ENCODE measurements at places on chromosomes 16 and 17. TPM values are rescaled to one million over a fixed set of nuclear protein-coding genes. Genes with fewer than 3 reads are reported as not detected.

The NPIPA8 gene
- total RNA-seq = not detected

The MYLK3 gene
- not detected for total RNA-seq

The PRSS33 gene
- 0.29 TPM for total RNA-seq

The GPR179 gene
- 0.07 TPM for total RNA-seq

The MYH8 gene
- total RNA-seq = not detected

- H3K4me3 ChIP-seq = peak overlapping the region; percentile 96
- peak; percentile 61 for DNase-seq
- H3K27ac ChIP-seq = peak overlapping the region; percentile 99
- no peaks in the 10 kb centered on the region for H3K27me3 ChIP-seq
- H3K4me1 ChIP-seq = peaks cover 46% of the 10 kb centered on the region
Observed at GRCh38 chr16:24729951-24730815, 732 bp downstream of the TNRC6A start.

DNA sequence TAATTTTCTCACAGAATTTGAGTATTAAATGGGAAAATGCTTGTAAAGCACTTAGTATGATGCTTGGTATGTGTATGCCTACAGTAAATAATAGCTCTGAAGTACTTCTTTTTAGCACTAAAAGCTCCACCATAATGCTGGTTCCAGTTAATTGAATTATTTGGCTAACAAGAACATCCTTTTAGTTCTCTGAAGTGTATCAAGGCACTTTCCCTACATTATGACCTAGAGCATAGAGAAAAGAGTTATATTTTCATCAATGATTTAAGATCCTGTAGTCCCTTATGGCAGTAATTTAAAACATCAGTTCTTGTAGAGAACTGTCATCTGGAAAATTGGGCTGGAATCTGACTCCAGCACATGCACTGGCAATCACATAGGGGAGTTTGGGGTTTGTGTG is 21.9 kb upstream of the PHAF1 start:
- no peaks in the 10 kb centered on the region for H3K27me3 ChIP-seq
- DNase-seq = no peak
- peaks cover 10% of the 10 kb centered on the region for H3K4me1 ChIP-seq
- no peak overlapping the region for H3K27ac ChIP-seq

GRCh38 chr16:30354423-30355143 is 525 bp downstream of the CD2BP2 start:
- H3K27ac ChIP-seq = peak overlapping the region; percentile 93
- H3K36me3 ChIP-seq = peaks cover 37% of the 10 kb centered on the region
- DNase-seq = peak; percentile 51
- peak overlapping the region; percentile 97 for H3K4me3 ChIP-seq
- H3K4me1 ChIP-seq = peaks cover 56% of the 10 kb centered on the region

- H3K27ac ChIP-seq = no peak overlapping the region
- no peaks in the 10 kb centered on the region for H3K27me3 ChIP-seq
- H3K4me3 ChIP-seq = no peak overlapping the region
- peaks cover 50% of the 10 kb centered on the region for H3K36me3 ChIP-seq
- DNase-seq = no peak
Observed at GRCh38 chr17:81609541-81610311, 27.2 kb downstream of the NPLOC4 start.

DNA sequence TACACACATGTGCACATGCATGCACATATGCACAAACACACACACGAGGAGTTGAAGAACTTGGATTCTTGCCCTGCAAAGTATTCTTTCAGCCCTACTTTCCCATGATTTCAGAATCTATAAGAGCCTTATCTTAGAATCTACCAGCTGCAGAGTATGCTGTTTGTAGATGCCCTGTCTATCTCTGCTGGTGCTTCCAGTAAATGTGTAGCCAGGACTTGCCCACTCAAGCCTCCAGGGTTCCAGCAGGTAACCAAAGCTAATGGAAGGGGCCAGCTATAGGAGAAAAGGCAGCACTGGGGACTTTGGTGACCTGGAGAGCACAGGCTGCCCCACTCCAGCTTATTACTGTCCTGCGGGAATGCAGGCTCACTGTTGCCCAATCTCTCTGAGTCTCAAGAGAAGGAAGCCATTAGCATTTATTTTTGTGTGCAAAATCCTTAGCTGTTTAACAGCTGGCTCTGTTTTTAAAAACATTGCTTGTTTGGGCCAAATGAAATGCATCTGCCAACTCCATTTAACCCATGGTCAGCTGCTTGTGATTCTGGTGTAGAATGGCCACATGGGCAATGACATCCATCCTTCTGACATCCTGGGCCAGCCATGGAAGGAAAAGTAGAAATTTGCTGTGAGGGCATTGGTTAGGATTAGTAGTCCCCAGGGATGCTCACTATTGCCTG is 28.6 kb upstream of the XYLT1 start:
- H3K27ac ChIP-seq = no peak overlapping the region
- H3K27me3 ChIP-seq = peaks cover 3% of the 10 kb centered on the region
- H3K4me3 ChIP-seq = no peak overlapping the region

- H3K36me3 ChIP-seq = no peaks in the 10 kb centered on the region
- no peak overlapping the region for H3K27ac ChIP-seq
- H3K4me3 ChIP-seq = no peak overlapping the region
- peaks cover 4% of the 10 kb centered on the region for H3K4me1 ChIP-seq
- peaks cover 22% of the 10 kb centered on the region for H3K27me3 ChIP-seq
- no peak for DNase-seq
Observed at GRCh38 chr16:86597880-86598606, 19.7 kb downstream of the FOXL1 start.

DNA sequence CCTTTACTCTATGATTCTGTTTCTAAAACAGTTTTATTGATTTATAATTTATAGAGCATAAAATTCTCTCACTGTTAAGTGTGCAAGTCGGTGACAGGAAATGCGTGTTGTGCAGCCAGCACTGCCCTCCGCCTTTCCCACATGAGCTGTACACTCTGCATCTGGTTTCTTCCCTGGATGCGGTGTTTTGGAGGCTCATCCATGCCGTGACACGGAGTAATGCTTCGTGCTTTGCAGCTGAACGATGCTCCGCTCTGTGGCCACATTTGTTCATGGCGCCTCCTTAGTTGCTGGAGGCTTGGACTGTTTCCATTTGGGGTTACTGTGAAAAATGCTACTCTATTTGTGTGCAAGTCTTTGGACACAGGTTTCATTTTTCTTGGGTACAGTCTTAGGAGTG is 7.2 kb upstream of the IGFALS start:
- H3K27ac ChIP-seq = no peak overlapping the region
- no peak overlapping the region for H3K4me3 ChIP-seq
- H3K4me1 ChIP-seq = no peaks in the 10 kb centered on the region
- DNase-seq = no peak

DNA sequence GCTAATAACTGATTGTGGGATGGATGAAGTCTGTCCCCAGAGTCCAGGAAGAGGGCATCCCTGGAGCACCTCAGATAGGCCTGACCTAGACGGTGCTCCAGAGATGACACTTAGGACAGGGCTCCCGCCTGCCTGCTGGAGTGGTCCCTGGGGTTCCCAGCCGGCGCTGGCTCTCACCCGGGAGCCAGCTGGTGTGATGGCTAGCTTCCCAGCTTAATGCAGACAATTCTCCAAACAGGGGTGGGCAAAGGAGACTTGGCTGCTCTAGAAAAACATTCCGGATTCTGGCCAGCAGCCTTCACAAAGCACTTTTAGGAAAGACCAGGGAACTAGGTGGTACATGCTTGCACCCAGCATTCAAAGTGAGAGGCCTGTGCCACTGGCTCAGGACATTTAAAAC is 18.6 kb downstream of the ACE start:
- no peak overlapping the region for H3K4me3 ChIP-seq
- no peaks in the 10 kb centered on the region for H3K4me1 ChIP-seq
- no peak for DNase-seq
- no peaks in the 10 kb centered on the region for H3K36me3 ChIP-seq
- no peaks in the 10 kb centered on the region for H3K27me3 ChIP-seq

- no peaks in the 10 kb centered on the region for H3K4me1 ChIP-seq
- no peaks in the 10 kb centered on the region for H3K36me3 ChIP-seq
- peaks cover 19% of the 10 kb centered on the region for H3K27me3 ChIP-seq
- H3K27ac ChIP-seq = no peak overlapping the region
- DNase-seq = no peak
- H3K4me3 ChIP-seq = no peak overlapping the region
Observed at GRCh38 chr17:28306954-28307401, 12.0 kb upstream of the TMEM97 start.

GRCh38 chr17:31525801-31526549 is 134.5 kb downstream of the RAB11FIP4 start:
- peaks cover 19% of the 10 kb centered on the region for H3K36me3 ChIP-seq
- H3K4me3 ChIP-seq = no peak overlapping the region
- no peak overlapping the region for H3K27ac ChIP-seq
- H3K4me1 ChIP-seq = no peaks in the 10 kb centered on the region
- no peaks in the 10 kb centered on the region for H3K27me3 ChIP-seq

- H3K27ac ChIP-seq = no peak overlapping the region
- H3K36me3 ChIP-seq = no peaks in the 10 kb centered on the region
- no peak for DNase-seq
- no peaks in the 10 kb centered on the region for H3K4me1 ChIP-seq
- no peaks in the 10 kb centered on the region for H3K27me3 ChIP-seq
Observed at GRCh38 chr16:65388592-65388991, 266.7 kb upstream of the CDH11 start.

- H3K36me3 ChIP-seq = peaks cover 23% of the 10 kb centered on the region
- peaks cover 44% of the 10 kb centered on the region for H3K4me1 ChIP-seq
- DNase-seq = peak; percentile 75
- H3K4me3 ChIP-seq = peak overlapping the region; percentile 75
- H3K27ac ChIP-seq = peak overlapping the region; percentile 6
- no peaks in the 10 kb centered on the region for H3K27me3 ChIP-seq
Observed at GRCh38 chr16:31200821-31201568, 1.6 kb downstream of the PYCARD start.

DNA sequence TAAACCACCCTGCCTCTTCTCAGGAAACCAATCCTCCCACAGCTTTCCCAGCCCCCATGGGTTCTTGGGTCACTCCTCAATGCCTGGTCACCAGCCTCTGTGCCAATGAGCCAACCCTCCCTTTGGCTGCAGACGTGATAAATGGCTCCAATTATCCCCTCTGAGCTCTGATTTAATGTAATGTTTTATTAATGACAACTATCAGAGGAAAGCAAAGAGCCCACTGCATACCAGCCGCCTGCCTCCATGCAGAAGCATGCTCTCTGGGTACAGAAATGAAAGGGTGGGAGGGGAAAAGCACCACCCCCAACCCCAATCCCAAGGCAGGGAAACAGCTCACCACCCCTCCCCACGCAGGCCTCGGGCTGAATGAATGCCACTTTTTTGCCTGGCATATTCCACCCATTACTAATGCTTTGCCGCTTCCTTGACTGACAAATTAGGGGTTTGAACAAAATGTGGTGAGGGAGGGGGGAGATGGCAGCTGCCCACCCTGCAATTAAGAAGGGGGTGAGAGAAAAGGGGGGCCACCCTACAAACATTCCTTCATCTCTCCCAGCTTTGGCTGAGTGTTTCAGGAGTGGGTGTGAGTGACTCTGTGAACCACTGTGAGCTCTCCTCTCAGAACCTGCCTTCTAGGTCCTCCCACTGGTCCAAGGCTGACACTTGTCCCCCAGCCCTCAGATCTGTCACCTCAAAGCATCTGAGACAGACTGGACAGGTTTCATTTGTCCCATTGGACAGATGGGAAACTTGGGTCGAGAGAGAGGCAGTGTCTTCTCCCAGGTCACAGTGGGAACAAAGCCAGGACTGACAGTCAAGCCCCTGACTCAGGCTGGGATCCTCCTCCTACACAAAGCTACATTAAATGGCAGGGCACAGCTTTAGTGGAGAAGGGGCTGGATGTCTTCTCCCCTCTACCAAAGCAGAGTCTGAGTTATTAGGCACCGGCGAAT is 161.5 kb downstream of the TMEM132E start:
- no peak overlapping the region for H3K27ac ChIP-seq
- peaks cover 3% of the 10 kb centered on the region for H3K27me3 ChIP-seq
- no peaks in the 10 kb centered on the region for H3K4me1 ChIP-seq
- H3K36me3 ChIP-seq = no peaks in the 10 kb centered on the region
- H3K4me3 ChIP-seq = no peak overlapping the region
- no peak for DNase-seq

DNA sequence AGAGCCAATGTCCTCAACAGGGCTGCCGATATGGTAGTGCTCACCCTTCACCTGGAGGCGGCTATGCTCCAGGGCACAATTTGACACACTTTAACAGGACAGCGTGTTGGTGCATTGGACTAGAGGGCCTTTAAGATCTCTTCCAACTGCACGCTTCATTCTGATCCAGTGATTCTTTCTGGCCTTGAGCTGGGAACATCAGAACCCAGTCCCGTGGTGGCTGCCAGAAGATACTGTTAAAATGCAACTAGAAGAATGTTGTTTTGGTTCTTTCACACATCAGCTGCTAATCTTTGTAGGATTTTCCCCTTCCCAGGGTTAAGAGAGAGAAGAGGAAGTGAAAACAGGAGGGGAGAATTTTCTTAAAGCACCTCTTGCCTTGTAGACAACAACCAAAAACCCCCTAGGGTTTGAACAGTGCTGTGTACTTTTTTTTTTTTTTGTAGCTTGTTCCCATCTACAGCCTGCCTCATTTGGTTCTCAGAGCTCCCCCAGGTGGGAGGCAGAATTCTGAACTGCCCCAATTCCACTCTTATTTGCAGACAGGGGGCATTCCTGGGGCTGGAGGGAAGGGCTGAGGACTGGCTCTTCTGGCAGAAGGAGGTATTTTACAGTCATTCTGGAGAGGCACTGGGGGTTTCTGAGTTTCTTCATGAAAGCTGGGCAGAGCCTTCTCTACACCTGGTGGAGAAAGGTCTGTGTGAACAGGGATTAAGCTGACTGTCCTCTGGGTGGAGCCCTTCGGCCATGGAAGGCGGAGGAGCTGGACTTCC is 32.4 kb downstream of the SMARCE1 start:
- peaks cover 81% of the 10 kb centered on the region for H3K4me1 ChIP-seq
- peak overlapping the region; percentile 65 for H3K4me3 ChIP-seq
- peak; percentile 58 for DNase-seq
- H3K27me3 ChIP-seq = no peaks in the 10 kb centered on the region
- H3K27ac ChIP-seq = peak overlapping the region; percentile 92
- H3K36me3 ChIP-seq = no peaks in the 10 kb centered on the region

- DNase-seq = no peak
- peaks cover 14% of the 10 kb centered on the region for H3K36me3 ChIP-seq
- H3K4me1 ChIP-seq = peaks cover 36% of the 10 kb centered on the region
- no peak overlapping the region for H3K4me3 ChIP-seq
- peak overlapping the region; percentile 62 for H3K27ac ChIP-seq
Observed at GRCh38 chr17:39928858-39929645, 1.5 kb downstream of the LRRC3C start.

DNA sequence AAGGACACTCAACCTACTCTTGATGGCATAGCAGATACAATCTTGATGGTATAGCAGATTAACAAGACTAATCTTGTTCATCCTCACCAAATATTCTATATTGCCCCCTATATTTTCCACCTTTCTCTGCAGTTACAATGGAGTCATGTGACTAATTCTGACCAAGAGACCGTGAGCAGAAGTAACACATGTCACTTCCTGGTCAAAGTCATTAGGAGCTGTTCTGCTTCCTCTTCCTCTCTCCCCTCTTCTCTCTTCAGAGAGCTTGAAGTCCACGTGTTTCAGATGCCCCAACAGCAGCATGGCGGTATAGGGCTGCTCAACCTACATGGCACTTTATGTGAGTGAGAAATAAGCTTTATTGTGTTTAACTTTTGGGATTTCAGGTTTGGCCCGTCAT is 55.3 kb upstream of the ERCC4 start:
- no peaks in the 10 kb centered on the region for H3K36me3 ChIP-seq
- H3K27me3 ChIP-seq = peaks cover 18% of the 10 kb centered on the region
- no peaks in the 10 kb centered on the region for H3K4me1 ChIP-seq
- H3K4me3 ChIP-seq = no peak overlapping the region
- no peak overlapping the region for H3K27ac ChIP-seq

GRCh38 chr17:37848690-37849616 is 75.3 kb upstream of the TBC1D3K start:
- peaks cover 5% of the 10 kb centered on the region for H3K27me3 ChIP-seq
- H3K4me1 ChIP-seq = peaks cover 23% of the 10 kb centered on the region
- H3K4me3 ChIP-seq = no peak overlapping the region
- H3K36me3 ChIP-seq = no peaks in the 10 kb centered on the region
- DNase-seq = peak; percentile 54

- DNase-seq = no peak
- H3K27me3 ChIP-seq = peaks cover 2% of the 10 kb centered on the region
- H3K4me1 ChIP-seq = no peaks in the 10 kb centered on the region
Observed at GRCh38 chr16:9446471-9447194, 355.2 kb downstream of the HAPSTR1 start.

Data from activated CD8-positive, alpha-beta T cell treated with anti-CD3 and anti-CD28 coated beads for 36 hours (primary cell).